ENCODE measurements at places on chromosomes 16 and 17.

GRCh38 chr17:50209472-50210239, 8.2 kb upstream of the COL1A1 start:
- DNase-seq, result no peak

DNA sequence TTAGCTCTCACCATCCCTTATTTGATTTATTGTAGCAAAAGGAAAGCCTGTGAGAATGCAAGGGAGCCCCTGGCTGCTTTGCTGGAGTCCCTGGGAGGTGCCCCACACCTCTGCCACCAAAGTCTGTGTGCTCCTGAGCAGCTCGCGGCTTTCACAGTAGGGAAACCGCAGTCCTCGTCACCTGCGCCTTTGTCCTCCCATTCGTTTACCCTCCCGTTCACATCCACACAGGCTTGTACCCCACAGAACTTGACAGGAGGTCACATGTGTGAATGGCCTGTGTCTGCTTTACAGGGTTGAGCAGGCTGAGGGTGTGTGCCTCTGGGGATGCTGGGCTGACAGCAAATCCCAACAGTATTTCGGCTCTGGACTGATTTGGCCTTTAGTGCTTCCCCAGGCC, 152.5 kb downstream of the LGALS9B start:
- DNase-seq, result no peak

- no peak for DNase-seq
These were observed 187.5 kb upstream of the FOXF1 start for GRCh38 chr16:86322806-86323205.

- DNase-seq, result no peak
These were observed 767 bp downstream of the SYNGR2 start for GRCh38 chr17:78168903-78169793.

DNA sequence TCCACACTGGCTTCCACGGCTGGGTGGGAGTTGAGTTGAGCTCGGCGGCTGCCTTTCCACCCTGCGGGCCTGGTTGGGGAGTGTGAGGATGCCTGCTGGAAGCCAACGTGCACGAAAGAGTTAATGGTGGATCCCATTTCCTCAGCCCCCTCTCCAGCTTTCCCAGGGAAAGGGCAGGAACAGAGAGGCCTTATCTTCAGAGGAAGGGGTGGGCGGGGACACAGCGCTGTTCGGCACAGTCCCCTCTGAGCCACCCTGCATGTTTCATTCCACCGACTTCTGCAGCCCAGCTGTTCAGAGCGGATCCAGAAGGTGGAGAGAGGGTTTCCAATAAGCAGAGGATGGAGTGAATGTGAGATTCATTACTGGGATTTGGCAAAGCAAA, 295.3 kb downstream of the SEC14L1 start:
- DNase-seq, result no peak

GRCh38 chr17:49488612-49489011, 6.5 kb upstream of the NGFR start:
- DNase-seq, result no peak

- DNase-seq, result no peak
These were observed 4.4 kb downstream of the ZNF48 start for GRCh38 chr16:30399435-30400186.

Measured in stimulated activated naive CD4-positive, alpha-beta T cell (primary cell).